ENCODE measurements at places on chromosomes 1 and 21.
A peak's percentile ranks its signal among the peaks of the same experiment; 100 is the strongest.

DNA sequence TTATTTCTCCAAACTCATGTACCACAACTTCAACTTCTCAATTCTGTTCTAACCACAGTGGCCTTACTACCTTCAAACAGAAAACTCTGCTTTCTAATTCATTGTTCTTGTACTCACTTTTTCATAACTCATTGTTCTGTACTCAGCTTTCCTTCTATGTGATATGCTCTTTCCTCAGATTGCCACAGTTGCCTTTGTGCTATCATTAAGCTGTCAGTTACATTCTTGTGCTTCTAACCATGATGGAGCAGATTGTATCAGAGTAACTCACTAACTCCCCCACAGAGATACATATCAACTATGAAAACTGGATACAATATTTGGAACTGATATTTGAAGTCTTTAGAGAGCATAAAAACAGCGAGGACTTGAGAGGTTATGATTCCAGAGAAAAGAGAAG is 1213.7 kb downstream of the KCNT2 start:
- DNase-seq: no peak

DNA sequence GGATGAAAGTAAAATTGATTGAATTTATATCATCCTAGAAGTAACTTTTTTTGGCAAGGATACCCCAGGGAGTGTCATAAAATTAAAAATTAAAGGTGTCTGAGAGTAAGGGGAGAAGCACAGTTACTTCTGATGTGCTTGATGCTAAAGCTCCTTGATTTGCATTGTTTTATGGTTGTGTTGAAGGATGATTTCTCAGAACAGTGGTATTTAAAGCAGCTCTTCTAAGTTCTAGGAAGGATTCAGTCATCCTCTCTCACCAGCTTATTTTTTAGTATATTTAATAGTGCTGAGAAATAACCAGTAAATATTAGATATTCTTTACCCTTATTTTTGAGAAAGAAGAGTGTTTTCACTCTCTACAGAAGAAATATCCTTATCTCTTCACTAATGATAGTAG is 93.0 kb downstream of the FGGY start:
- no peak for DNase-seq

GRCh38 chr1:6280761-6281451 is 20.0 kb upstream of the GPR153 start:
- no peak for DNase-seq

GRCh38 chr1:201551877-201552731 is 13.2 kb downstream of the NAV1 start:
- no peak for DNase-seq

- no peak for DNase-seq
Measured at GRCh38 chr1:179867493-179868330, 9.9 kb downstream of the TOR1AIP2 start.

DNA sequence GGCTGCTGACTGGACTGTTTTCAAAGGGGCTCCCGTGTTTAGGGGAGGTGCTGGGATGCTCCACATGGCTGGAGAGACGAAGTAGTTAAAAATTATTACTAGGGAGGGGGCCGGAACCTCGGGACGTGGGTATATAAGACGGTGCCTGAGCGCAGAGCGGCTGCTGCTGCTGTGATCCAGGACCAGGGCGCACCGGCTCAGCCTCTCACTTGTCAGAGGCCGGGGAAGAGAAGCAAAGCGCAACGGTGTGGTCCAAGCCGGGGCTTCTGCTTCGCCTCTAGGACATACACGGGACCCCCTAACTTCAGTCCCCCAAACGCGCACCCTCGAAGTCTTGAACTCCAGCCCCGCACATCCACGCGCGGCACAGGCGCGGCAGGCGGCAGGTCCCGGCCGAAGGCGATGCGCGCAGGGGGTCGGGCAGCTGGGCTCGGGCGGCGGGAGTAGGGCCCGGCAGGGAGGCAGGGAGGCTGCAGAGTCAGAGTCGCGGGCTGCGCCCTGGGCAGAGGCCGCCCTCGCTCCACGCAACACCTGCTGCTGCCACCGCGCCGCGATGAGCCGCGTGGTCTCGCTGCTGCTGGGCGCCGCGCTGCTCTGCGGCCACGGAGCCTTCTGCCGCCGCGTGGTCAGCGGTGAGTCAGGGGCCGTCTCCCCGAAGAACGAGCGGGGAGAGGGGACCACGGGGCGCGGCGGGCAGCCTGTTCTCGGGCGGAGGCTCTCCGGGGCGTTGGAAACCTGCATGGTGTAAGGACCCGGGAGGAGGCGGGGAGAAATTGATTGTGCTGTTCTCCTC is at the start of gene CHODL:
TSS of gene CHODL (plus strand) at position 163 of the 793 bp plus-strand sequence. CDS start at position 554, 391 bp downstream.
- DNase-seq: peak; percentile 62

DNA sequence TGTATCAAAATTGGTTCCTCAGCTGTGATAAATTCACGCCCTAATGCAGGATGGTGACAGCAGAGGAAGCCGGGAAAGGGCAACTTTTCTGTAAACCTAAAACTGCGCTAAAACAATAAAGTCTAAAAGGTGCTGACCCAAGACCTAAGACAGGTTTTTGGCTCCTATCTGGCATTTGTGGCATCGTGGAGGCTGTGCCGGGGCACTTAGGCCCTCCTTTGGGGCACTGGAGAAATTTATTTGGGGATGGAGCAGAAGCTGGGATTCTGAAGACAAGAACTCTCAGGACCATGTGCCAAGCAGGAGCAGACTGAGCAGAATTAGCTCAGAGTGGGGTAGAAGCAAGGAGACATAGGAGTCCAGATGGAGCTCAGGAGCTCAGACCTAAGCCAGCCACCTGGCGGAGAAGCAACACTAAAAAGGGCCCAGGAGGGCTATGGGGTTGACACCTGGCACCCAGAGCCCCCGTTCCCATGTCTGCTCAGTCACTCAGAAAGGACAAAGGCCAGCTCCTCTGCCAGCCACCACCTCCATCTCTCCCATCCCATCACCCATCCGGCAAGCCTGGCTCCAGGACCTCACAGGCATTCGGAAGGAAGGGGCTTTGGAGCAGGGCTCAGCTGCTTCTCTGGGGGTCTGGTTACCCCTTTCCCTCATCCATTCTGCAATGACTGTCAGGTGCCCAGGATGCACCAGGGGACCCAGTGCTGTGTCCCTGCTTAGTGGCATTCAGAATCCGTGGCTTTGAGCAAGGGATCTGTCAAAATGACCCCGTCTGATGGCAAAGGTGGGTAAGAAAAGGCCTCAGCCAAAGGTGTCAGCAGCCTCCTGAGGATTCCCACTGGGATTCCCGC is 347.7 kb downstream of the NPHP4 start:
- no peak for DNase-seq

GRCh38 chr1:219824338-219824737 is 104.0 kb downstream of the SLC30A10 start:
- DNase-seq: no peak

GRCh38 chr1:147598621-147599361 is 57.5 kb downstream of the BCL9 start:
- peak; percentile 32 for DNase-seq

GRCh38 chr1:23422241-23422877 is 2.2 kb downstream of the TCEA3 start:
- DNase-seq: no peak

- DNase-seq: peak; percentile 71
Measured at GRCh38 chr1:22969304-22969709, 3.4 kb downstream of the LACTBL1 start.

GRCh38 chr1:33609739-33610138 is 137.3 kb downstream of the ZSCAN20 start:
- no peak for DNase-seq

- no peak for DNase-seq
Measured at GRCh38 chr1:184310157-184310819, 76.5 kb upstream of the C1orf21 start.

- DNase-seq: no peak
Measured at GRCh38 chr1:151774256-151774922, 11.1 kb upstream of the MRPL9 start.

- peak; percentile 43 for DNase-seq
Measured at GRCh38 chr1:180881806-180882509, 30.7 kb upstream of the KIAA1614 start.

- DNase-seq: no peak
Measured at GRCh38 chr1:72037745-72038343, 244.5 kb downstream of the NEGR1 start.

DNA sequence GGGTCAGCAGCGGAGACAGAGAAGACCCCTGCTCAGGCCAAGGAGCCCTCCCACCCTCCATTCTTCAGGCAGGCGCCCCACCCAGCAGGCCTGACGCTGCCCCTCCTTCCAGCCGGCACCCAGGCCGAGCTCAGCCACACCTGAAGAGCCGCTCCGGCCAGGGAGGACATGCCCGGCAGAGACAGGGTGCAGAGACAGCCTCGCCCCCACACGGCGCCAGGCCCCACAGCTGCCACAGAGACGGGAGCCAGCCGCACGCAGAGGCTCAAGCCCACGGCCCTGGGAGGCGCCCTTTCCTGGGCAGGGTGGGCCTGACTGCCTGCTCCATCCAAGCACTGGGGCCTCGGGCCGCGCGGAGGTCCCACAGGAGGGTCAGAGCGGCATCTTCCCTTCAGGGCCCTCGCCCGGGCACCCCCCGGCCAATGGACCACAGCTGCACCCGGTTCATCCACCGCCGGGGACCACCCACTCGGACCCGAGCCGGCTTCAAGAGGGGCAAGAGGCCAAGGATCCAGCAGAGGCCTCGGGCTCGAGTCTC is 5.2 kb downstream of the TTLL10 start:
- no peak for DNase-seq

DNA sequence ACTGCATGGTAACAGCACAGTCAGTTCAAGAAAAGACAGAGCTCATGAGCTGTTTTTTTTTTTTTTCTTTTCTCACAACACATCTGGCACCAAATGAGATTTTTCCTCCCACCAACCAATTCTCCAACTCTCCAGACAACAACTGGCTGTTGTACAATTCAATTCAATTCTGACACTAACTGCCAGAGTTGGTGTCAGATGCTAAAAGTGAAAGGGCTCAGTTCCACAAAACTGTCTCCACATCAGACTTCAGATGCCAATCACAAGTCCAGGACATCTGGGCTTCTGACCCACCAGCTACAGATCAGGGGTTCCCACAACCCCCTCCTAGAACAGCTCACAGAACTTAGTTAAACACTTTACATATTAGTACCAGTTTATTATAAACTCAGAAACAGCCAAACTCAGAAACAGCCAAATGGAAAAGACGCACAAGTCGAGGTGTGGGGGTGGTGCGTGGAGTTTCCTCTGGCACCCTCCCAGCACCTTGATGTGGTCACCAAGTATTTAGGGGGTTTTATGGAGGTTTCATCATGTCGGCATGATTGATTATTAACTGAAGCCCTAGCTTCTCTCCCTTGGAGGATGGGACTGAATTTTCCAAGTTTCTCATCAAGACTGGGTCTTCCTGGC is 39.2 kb upstream of the LRRC8D start:
- no peak for DNase-seq

GRCh38 chr1:46735708-46736324 is 16.9 kb upstream of the EFCAB14 start:
- no peak for DNase-seq

GRCh38 chr1:22753481-22753971 is 42.9 kb downstream of the EPHB2 start:
- no peak for DNase-seq

DNA sequence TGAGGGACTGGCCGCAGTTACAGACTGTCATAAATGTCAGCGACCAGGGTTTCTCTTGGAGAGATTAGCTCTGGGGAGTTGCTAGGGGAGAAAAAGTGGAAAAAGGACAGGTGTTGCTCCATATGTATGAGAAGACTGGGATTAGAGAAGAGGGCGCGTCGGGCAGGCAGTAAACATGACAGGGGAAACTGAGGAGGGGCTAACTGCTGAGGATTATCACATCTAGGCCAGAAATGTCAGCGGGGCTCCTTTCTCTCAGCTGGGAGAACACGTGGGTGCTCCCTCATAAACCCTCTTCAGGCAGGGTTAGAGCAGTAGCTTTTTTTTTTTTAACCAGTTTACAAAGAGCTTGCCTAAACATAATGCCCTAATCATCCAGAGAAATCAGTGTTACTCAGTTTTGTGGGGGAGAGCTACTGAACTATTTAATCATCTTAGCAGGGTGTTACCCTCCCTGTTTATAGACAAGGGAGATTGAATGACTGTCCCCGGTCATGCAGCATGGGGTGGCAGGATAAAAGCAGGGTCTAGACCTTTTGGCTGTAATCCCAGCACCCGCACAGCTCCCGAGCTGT is 35.2 kb downstream of the ELAPOR1 start:
- no peak for DNase-seq

- no peak for DNase-seq
Measured at GRCh38 chr1:242770366-242770765, 245.9 kb upstream of the PLD5 start.

GRCh38 chr1:23772049-23772853 is 6.0 kb upstream of the PITHD1 start:
- DNase-seq: peak; percentile 69

GRCh38 chr1:57600424-57600823 is 176.6 kb upstream of the DAB1 start:
- no peak for DNase-seq

GRCh38 chr1:6106321-6106731 is 60.6 kb downstream of the KCNAB2 start:
- no peak for DNase-seq

DNA sequence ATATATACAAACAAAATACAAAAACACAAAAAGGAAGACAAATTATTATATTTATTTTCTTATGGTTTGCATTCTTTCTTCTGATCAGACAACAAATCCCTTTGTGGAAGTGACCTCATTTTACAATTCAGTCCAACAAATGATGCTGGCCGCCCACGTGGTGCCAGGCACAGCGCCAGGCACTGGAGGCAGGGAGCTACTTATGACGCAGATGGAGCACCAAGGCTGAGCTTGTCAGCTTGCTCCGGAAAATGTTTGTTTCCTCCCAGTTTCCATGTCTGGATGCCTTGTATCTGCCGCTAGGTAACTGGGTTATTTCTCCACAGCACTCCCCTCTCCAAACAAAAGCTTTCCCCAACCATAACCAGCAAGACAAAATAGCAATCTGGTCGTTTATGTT is 30.7 kb upstream of the CD34 start:
- DNase-seq: no peak

DNA sequence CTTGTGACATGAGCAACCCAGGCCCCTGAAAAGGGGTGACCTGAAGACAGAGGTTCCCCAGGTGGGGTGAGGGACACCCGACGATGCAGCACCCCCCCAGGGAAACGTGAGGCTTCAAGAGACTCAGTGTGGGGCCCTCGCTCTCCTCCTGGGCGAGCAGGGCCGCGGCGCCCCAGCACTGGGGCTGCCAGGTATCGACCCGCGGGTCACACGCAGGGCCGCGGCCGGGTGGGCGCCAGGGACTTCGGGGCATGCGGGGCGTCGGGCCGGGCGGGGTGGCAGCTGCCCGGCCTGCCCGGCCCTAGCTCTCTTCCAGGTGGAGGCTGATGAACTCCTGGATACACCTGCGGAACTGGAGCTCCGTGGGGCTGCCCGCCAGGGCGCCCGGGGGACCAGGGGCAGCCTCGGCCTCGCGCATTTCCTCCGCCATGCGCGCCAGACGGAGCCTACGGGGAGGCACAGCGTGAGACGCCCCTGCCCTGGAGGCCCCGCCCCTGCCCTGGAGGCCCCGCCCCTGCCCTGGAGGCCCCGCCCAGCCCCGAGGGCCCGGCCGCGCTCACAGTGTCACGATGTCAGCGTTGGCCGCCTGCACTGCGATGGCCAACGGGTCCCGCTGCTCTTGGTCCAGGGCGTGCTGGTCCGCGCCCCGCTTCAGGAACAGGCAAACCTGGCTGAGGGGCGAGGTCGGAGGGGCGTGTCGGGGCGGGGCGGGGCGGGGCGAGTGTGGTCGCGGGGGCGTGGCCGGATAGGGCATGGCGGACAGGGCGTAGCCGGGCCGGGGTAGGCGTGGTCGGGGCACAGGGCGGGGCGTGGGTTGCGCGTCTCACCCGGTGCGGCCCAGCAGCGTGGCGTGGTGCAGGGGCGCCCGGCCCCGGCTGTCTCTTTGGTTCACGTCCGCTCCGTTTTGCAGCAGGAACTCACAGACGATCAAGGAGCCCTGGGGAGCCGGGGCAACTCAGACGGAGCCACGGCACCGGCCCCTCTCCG is 13.3 kb downstream of the SCNN1D start:
- no peak for DNase-seq

GRCh38 chr1:11893907-11894251 is 32.3 kb downstream of the KIAA2013 start:
- peak; percentile 72 for DNase-seq
